ENCODE measurements at places on chromosomes 1 and 21. TPM values are rescaled to one million over a fixed set of nuclear protein-coding genes. Genes with fewer than 3 reads are reported as not detected.

DNA sequence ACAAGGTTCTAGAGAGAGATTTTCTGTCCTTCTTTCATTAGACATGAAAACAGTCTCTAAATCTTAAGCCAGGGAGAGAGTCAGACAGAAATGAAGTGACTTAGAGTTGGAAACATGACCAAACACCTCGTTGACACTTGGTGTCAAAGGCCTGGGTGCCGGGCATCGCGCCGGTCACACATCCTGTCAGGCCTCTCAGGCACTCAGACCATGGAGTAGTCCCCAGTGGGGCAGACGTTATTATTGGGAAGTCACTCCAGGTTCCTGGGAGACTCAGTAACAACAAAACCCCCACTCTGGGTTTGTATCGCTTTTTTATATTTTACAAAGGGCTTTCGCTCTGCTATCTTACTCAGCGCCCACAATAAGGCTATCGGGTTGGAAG, 25.8 kb downstream of the KCNN3 start:
- no peak for DNase-seq

DNA sequence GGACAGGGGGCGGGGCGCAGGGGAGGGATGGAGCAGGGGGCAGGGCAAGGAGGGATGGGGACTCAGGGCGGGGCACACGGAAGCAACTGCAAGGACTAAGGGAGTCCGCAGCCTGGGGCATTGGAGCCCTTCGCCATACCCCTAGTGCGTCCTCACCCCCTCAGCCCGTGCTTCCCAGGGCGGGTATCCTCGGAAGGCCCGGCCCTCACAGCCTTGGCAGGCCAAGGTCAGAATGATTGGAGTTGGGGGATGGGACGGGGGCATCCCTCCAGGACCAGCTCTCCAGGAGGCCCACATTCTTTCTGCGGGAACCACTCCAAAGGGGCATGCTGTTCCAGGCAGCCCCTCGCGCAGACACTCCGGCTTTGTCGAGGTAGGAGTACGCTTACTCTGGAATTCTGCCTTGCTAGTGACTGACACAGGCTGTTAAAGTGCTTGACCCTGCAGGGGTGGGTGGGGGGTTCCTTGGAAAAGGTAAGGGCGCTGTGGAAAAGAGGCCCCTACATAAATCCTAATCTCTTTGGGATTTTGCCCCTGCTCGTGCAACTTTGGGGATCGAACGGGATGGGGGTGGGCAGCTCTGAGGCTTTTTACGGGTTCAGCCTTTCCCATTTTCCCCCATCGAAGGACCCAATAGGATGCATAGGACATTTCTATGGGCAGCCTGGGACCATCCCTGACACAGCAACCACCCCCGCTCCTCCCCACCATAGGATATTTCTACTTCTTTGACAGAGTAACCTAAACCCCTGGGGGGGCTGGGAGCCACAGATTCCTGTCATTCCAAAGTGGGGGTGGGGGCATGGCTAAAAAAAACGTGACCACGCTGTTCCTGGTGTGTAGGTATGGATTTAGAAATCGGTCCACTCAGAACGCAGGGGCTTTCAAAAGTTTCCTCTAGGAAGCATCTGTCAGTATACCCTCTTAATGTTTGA, 738 bp upstream of the TRIM11 start:
- no peak for DNase-seq

DNA sequence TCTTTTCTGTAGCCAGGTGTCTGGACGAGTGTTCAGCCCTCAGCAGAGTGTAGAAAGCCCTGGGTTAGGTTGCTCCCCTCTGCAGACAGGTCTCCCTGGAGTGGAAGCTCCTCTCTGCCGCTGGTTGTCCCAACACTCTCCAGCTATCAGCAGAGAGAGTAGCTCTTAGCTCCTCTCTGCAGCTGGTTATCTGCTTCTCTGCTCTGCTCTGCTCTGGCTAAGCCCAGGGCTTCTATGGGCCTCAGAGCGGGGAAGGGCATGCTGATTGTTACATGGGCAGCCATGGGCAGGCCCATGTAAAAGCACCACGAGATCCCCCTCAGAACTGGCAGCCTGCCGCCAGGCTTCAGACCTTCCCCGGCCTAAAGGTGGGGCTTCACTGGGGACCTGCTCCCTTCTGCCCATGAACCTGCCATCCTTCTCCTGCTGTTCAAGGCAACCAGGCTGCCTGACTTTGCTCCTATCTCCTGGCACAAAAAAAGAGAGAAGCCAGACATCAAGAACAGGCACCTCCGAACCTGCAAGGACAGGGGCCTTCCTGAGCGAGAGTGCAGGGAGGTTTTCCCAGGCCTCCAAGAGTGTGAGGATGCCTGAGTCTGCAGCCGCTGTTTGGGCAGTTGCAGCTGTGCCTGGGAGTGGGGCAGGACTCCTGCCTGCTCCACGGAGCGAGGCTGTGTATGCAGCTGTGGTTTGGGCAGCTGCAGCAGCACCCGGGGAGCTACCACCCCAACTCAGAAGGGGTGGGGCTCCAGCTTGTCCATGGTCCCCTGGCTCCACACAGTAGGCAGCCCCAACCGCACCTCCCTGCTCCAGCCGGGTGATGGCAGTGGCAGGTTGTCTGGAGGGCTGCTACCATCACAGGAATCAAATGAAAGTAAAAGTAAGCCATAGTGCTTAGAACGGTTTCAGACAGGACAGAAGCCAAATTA, 973.7 kb downstream of the LTN1 start:
- no peak for DNase-seq

DNA sequence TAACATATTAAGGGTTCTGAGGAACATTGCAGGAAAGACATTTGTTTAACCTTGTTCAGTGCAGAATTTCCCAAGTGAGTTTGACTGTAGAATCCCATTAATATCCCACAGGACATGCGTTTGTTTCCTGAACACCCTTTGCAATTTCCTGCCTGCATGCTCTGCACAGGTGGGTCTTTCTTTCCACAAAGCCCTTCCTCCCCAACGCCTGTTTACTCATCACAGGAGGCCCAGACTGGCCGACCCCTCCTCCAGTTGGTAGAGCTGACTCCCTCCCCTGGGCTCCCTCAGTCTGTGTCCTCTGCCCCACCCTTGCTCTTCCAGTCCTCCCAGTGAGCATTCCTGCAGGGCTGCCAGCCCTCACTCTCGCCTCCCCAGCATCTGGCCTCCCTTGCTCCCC, 47.5 kb upstream of the CTPS1 start:
- no peak for DNase-seq

The COL9A2 gene
- total RNA-seq = 9.0 TPM

- no peak for DNase-seq
These were observed 6.2 kb upstream of the PADI4 start for GRCh38 chr1:17301767-17302166.

The CRP gene
- not detected for total RNA-seq

The EFNA3 gene
- 6.6 TPM for total RNA-seq

DNA sequence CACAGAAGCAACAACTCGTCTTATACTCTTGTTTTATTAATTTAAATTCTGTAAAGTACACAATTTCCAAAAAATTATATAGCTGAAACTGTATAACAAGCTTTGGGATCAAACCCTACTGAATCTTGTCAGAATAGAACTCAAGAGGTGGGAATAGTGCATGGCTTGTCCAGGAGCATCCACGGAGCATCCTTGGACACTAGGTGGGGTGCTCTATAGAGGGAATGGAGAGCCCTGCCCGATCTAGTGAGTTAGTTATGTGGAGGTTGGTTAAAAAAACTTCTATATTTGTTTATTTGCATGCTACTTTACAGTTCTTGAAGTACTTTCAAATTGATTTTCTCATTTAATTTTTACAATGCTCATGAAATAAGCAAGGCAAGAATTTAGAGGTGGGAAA, 28.3 kb downstream of the ROR1 start:
- DNase-seq = no peak

DNA sequence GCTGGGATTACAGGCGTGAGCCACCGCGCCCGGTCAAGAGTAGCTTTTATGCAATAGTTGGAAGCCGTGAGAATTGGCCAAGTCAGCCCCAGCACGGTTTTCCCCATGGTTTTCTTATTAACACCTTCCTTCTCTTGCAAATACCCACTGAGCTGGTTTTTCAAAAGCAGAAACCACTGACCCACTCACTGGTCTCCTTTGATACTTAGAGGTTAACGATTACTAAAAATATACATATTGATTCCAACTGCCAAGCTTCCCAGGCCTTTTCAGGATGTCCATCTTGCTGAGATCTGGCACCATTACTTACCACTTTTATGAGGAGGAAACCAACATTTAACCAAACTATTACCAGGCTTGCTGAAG, 25.9 kb upstream of the TARDBP start:
- DNase-seq = no peak

The LCE2B gene
- not detected for total RNA-seq

DNA sequence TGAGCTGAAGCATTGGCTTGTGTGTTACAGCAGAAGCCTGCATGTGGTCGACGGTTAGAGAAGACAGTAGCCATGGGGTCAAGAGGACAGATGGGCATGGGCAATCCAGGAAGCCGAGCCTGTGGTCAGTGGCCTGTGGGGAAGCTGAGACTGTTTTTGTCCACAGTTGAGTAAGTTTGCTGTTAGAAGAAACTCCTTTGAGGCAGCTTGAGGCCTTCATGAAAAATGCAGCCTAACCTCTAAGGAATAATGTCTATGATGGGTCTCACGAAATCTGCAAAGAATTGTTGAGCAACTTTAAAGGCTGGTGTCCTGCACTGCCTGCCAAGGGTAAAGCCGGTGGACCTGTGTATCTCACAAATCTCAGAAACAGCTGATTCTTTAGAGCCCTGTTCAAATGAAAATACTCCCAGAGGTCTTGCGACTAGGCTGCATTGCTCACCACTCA, 322.4 kb downstream of the SETD4 start:
- no peak for DNase-seq

GRCh38 chr1:67908250-67908936, 75.1 kb upstream of the GNG12 start:
- no peak for DNase-seq

GRCh38 chr1:64039390-64039926, 164.0 kb upstream of the UBE2U start:
- DNase-seq = no peak

The ITGB2 gene
- 0.89 TPM for total RNA-seq

DNA sequence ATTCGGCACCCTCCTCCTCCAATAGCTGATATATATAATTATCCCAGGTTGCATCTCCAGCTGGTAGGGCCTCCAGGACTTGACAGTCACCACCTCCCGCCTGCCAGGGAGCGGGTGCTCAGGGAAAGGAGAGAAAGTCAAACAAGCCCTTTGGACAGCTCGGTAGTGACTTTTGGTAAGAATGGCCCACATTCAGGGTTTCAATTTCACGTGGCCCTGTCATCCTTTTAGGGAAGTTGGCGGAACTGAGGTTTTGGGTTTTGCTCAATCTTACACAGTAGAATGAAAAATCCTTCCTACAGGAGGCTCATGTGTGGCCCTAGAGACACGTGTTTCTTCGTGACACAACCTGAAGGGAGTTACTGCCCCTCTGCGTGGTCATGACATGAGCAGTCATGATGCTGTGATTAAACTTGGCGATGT, 44.2 kb downstream of the CAPN8 start:
- no peak for DNase-seq

GRCh38 chr1:100539836-100540536, 2.0 kb downstream of the GPR88 start:
- peak; percentile 22 for DNase-seq

GRCh38 chr1:47991673-47992072, 5.5 kb downstream of the TRABD2B start:
- no peak for DNase-seq

- DNase-seq = no peak
These were observed 129.3 kb downstream of the CACHD1 start for GRCh38 chr1:64599242-64599641.

The EXTL1 gene
- total RNA-seq = 7.6 TPM

DNA sequence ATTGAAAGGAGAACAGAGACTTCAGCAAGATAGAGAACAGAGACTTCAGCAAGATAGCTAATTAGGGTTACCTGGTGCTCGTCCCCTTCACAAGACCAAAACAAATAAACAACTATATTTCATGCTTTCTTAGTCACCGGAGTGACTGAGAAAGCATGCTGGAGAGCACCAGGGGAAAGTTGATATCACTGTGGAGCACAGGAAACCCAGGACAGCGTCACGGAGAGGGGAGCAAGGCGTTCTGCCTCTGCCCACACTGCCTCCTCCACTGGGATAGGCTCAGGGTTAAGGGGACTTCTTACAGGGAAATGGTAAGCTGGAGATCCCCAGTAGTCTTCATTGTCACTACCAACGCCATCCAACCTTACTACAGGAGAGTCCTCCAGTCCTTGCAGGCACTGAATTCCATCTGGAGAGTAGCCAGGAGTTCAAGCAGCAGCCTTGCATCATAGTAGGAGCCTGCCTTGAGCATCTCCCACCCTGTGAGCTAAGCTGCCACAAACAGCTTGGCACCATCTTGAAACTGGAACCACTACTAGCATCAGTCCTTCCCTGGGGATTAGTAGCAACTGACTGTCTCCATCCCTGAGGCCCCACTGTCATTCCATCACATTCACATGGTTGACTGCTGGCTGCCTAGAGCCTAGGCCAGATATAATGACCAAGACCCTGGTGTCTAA, 239.4 kb downstream of the PLPP3 start:
- no peak for DNase-seq

DNA sequence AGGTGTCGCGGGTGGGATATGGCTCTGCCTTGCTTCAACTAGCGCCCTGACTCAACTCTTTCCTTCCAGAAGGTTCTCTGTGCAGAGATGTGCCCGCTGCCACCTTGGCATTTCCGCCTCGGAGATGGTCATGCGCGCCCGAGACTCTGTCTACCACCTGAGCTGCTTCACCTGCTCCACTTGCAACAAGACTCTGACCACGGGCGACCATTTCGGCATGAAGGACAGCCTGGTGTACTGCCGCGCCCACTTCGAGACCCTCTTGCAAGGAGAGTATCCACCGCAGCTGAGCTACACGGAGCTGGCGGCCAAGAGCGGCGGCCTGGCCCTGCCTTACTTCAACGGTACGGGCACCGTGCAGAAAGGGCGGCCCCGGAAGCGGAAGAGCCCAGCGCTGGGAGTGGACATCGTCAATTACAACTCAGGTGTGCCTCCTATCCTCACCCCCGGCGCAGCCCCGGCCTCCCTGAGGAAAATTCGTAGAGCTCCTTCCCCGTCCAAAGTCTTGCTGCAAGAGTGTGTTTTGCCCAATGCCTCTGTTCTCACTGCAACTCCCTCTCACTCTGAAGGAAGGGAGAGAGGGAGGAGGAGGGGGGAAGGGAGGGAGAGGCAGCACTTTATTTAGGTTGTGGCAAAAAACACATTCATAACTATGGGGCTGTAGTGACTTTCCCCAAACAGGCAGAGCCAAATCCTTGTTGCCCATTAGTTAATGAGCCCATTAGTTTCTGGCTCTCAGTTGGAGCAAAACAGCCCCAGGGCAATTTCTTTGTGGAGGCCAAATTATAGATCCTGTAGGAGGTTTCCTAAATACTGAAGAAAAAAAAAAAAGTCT, 4.3 kb downstream of the LHX9 start:
- DNase-seq = no peak

Measured in neural crest cell (in vitro differentiated cells).